ENCODE measurements at places on chromosomes 16 and 17. TPM values are rescaled to one million over a fixed set of nuclear protein-coding genes. Genes with fewer than 3 reads are reported as not detected.

DNA sequence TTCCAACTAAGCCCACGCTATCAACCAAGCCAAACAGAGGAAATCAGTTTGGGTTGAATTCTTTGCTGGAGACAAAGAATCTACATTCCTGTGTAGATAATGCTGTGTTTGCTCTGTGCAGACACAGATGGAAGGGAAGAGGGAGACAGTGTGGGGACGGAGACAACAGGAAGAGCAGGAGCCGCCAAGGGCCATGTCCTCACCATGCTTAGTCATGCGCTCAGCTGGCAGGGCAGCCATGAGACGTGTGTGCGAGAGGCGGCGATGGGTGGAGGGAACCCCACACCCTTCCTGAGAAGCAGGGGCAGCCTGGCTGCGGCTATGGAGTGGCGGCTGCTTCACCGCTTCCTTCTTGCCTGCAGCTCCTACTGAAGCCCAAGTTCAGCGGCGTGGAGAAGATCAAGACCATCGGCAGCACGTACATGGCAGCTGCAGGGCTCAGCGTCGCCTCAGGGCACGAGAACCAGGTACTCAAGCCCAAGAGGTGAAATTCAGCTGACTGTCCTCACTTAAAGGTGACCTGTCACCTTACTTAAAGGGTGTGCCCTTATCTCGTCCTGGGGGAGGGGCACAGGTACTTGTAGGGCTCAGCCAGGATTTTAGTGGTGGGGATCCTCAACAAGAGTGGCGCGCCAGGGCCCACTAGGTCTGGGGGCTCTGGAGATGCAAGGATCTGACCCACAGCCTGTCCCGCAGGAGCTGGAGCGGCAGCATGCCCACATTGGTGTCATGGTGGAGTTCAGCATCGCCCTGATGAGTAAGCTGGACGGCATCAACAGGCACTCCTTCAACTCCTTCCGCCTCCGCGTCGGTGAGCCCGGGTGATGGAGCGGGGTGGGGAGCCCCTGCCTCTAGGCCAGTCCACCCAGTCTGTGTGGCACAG is 47.5 kb downstream of the ADCY7 start:
- H3K27me3 ChIP-seq, result no peaks in the 10 kb centered on the region
- H3K4me1 ChIP-seq, result peaks cover 22% of the 10 kb centered on the region
- H3K4me3 ChIP-seq, result no peak overlapping the region
- DNase-seq, result peak; percentile 83
- peaks cover 30% of the 10 kb centered on the region for H3K36me3 ChIP-seq

GRCh38 chr16:86384263-86384649 is 126.1 kb upstream of the FOXF1 start:
- H3K27me3 ChIP-seq, result peaks cover 5% of the 10 kb centered on the region
- no peaks in the 10 kb centered on the region for H3K4me1 ChIP-seq
- H3K36me3 ChIP-seq, result no peaks in the 10 kb centered on the region
- no peak overlapping the region for H3K27ac ChIP-seq

GRCh38 chr16:56779906-56780305 is 50.0 kb downstream of the NUP93 start:
- no peak overlapping the region for H3K27ac ChIP-seq
- H3K36me3 ChIP-seq, result peaks cover 6% of the 10 kb centered on the region
- no peak for DNase-seq
- H3K27me3 ChIP-seq, result no peaks in the 10 kb centered on the region
- peaks cover 7% of the 10 kb centered on the region for H3K4me1 ChIP-seq

- no peak for DNase-seq
- H3K27me3 ChIP-seq, result no peaks in the 10 kb centered on the region
- no peak overlapping the region for H3K4me3 ChIP-seq
- no peaks in the 10 kb centered on the region for H3K36me3 ChIP-seq
Observed at GRCh38 chr17:68737761-68738443, 136.7 kb upstream of the FAM20A start.

- no peak for DNase-seq
- peak overlapping the region; percentile 36 for H3K4me3 ChIP-seq
- no peaks in the 10 kb centered on the region for H3K36me3 ChIP-seq
- no peaks in the 10 kb centered on the region for H3K27me3 ChIP-seq
- peak overlapping the region; percentile 79 for H3K27ac ChIP-seq
Observed at GRCh38 chr16:59210955-59211541, 476.9 kb upstream of the GOT2 start.

DNA sequence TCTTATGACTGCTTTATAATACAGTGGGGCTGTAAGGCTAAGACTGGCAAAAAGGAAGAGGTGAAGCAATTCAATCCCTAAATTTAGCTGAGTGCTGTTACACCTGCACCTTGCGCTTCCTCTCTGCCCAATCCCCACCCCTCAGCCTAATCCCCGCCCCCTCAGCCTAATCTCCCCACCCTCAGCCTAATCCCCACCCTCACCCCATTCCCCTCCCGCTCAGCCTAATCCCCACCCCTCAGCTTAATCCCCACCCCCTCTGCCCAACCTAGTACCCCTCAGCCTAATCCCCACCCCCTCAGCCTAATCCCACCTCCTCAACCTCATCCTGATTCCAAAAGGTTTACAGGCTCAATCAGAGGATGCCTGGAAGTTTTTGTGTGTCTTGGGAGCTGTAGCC is 155.5 kb downstream of the PMP22 start:
- peaks cover 15% of the 10 kb centered on the region for H3K4me1 ChIP-seq
- H3K27me3 ChIP-seq, result no peaks in the 10 kb centered on the region
- H3K36me3 ChIP-seq, result no peaks in the 10 kb centered on the region
- H3K27ac ChIP-seq, result no peak overlapping the region
- no peak for DNase-seq
- H3K4me3 ChIP-seq, result no peak overlapping the region

DNA sequence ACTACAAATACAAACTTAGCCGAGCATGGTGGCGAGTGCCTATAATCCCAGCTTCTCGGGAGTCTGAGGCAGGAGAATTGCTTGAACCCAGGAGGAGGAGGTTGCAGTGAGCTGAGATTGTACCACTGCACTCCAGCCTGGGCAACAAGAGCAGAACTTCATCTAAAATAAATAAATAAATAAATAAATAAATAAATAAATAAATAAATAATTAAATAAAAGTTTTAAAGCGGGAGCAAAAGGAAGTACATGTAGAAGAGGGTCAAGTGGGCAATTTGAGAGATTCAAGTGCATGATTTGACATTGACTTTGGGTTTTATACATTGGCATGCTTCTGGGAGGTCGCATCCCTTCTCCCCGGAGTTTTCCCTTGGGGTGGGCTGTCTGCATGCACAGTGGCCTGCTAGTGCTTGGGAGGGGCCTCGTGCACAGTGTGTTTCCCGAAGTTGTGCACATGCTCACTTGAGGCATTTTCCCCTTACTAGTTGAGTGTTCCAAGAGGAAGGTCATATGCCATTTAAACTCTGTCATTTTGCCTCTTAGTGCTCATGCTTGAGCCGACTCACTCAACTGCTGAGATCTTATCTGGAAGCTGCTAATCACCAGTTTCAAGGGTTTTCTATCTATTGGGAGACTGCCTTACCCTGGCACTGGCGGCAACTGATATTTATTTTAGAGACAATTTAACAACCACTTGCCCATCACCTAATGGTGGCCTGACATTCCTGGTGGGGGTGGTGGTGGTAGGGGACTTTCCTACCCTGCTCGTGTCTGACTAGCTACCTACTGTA is 193.2 kb upstream of the MPHOSPH6 start:
- peak; percentile 59 for DNase-seq
- H3K36me3 ChIP-seq, result no peaks in the 10 kb centered on the region
- no peaks in the 10 kb centered on the region for H3K4me1 ChIP-seq
- no peak overlapping the region for H3K4me3 ChIP-seq
- peaks cover 6% of the 10 kb centered on the region for H3K27me3 ChIP-seq

- H3K36me3 ChIP-seq, result no peaks in the 10 kb centered on the region
- DNase-seq, result peak; percentile 49
- no peak overlapping the region for H3K27ac ChIP-seq
- H3K4me1 ChIP-seq, result peaks cover 15% of the 10 kb centered on the region
Observed at GRCh38 chr16:50244140-50244503, 22.2 kb upstream of the ADCY7 start.

DNA sequence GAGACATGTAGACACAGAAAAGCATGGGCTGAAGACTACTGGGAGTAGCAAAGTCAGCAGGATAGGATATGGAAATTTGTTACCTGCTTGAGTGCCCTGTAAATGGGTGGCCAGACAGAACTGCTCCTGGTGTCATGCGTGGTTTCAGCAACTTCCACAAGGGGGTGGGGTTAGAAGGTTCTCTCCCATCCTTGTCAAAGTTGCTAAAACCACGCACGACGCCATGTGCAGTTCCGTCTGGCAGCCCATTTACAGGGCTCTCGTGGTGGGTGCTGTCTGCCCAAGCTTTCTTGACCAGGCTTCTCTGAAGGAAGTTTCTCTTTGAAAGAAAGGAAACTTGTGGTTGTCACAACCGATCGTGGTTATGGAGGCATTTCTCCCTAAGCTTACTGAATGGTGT is 6.9 kb upstream of the DBNDD1 start:
- no peak overlapping the region for H3K27ac ChIP-seq
- H3K27me3 ChIP-seq, result peaks cover 13% of the 10 kb centered on the region
- H3K4me3 ChIP-seq, result no peak overlapping the region

- H3K27ac ChIP-seq, result no peak overlapping the region
- H3K27me3 ChIP-seq, result peaks cover 11% of the 10 kb centered on the region
- peak; percentile 67 for DNase-seq
- H3K4me1 ChIP-seq, result peaks cover 9% of the 10 kb centered on the region
- no peak overlapping the region for H3K4me3 ChIP-seq
- H3K36me3 ChIP-seq, result no peaks in the 10 kb centered on the region
Observed at GRCh38 chr17:6381526-6382465, 53.1 kb downstream of the AIPL1 start.

DNA sequence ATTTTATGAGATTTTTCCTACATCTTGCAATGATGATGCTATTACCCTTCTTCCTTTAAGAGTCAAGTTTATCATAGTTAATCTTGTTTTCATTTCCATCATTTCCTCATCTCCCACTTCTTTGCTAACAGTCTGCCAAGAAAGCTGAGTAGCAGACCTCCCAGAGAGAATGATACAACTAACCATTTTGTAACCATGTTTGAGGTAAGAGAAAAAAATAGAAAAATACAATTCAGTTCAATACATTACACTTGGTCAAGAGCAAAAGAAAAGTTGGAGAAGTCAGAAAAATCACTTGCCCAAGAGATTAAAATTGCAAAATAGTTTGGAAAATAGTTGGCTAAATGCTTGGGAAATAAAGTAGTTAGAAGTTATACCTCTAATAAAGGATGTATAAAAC is 154.4 kb downstream of the ABCA8 start:
- H3K4me1 ChIP-seq, result no peaks in the 10 kb centered on the region
- H3K4me3 ChIP-seq, result no peak overlapping the region
- H3K27me3 ChIP-seq, result no peaks in the 10 kb centered on the region
- H3K36me3 ChIP-seq, result no peaks in the 10 kb centered on the region
- DNase-seq, result no peak

Gene MT1H
- total RNA-seq, result not detected

Gene FOXN1
- total RNA-seq, result not detected

Gene TP53TG3F
- total RNA-seq, result not detected

Gene LIMD2
- total RNA-seq, result 52.6 TPM

Gene C1QL1
- total RNA-seq, result 1.4 TPM
